HS-27A (cell line): ENCODE measurements at places on chromosomes 3 and 15.

- no peak for DNase-seq
These were observed 662.3 kb downstream of the NR2F2 start for GRCh38 chr15:96992817-96993216.

DNA sequence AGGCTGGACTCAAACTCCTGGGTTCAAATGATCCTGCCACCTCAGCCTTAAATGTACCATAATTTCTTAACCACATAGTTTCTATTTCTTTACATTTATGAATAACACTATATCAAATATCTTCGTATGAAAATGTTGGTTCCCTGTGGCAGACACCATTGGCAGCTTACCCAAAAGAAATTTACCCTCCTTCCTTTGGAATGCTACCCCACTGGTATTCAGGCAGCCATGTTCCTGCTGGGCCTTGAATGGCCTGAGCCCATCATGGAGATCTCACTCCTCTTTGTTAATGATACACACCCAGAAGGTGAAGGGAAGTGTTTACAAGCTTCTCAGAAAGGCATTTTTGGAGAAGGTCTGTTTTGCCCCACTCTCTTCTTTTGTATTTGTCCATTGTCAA lies 94.3 kb upstream of the RNF7 start:
- DNase-seq, result no peak

DNA sequence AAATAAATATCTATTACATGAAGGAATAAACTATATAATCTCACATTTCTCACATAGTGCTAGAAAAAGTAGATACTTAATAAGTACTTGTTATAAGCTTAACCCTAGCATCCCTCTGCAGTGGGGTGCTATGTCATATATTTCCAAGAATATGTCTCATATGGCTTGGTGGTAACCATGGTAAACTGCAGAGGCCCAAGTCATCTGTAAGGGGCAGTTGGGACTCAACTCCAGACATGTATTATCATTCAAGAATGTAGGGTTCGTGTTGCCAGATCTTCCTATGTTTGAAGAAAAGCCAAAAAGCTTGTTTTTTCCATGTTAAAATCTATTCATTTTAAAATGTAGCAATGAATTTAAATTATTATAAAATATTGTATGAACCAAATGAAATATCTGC lies 46.2 kb downstream of the ZNF385D start:
- no peak for DNase-seq

DNA sequence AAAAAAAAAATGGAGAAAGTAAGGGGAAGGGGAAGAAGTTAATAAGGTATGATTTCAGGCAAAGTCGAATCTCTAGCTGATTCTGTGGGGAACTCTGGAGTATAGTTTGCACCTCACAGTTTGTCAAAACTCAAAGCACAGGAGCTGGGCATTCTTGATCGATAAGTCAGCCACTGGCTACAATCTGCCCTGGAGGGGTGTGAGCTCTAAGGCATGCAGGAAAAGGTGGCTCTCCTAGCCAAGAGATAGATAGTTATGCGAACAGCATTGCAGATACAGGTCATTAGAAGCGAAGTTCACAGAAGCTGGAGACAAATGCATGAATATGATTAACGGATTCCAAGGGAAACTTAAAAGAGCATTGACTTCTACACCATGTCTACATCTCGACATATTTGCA lies 952.6 kb downstream of the AGBL1 start:
- DNase-seq, result no peak

GRCh38 chr3:76387000-76387399 lies 601.7 kb upstream of the ZNF717 start:
- no peak for DNase-seq

GRCh38 chr15:50979041-50979440 lies 70.6 kb downstream of the AP4E1 start:
- DNase-seq, result no peak

DNA sequence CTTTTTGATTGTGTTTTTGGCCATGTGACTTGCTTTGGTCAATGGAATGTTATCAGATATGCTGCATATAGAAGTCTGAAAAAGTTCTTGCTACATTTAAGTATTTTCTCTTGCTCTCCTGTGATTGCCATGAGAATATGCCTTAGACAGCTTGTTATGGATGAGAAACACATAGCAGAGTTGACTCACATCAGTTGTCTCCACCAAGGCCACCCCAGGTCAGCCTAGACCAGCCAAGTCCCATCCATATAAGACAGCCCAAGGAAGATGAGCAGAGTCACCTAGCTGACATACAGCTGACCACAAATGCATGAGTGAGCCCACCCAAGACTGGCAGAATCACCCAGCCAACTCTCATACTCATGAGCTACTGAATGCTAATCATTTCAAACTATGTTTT lies 153.0 kb downstream of the THRB start:
- DNase-seq, result no peak
